Effector memory CD4-positive, alpha-beta T cell (primary cell): ENCODE measurements at places on chromosomes 1 and 21.
A peak's percentile ranks its signal among the peaks of the same experiment; 100 is the strongest.

DNA sequence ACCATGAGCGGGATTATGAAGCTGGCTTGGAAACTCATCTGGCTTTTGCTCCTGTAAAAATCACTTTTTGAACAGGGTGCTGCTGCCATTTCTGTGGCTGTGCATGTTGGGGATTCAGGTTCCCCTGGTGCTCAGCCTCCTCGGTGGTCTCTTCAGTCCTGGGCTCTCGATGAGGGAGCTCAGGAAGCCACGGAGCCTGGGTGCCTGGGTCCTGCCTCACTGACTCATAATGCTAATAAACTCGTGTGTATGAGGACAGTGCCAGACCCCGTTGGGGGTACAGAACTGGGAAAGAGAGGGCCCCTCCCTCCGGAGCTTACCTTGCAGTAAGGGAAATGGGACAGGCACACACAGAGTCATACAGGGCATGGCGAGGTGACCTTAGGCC, 5.8 kb downstream of the COQ8A start:
- DNase-seq = no peak

GRCh38 chr1:211648336-211648735, 27.1 kb downstream of the NEK2 start:
- no peak for DNase-seq

DNA sequence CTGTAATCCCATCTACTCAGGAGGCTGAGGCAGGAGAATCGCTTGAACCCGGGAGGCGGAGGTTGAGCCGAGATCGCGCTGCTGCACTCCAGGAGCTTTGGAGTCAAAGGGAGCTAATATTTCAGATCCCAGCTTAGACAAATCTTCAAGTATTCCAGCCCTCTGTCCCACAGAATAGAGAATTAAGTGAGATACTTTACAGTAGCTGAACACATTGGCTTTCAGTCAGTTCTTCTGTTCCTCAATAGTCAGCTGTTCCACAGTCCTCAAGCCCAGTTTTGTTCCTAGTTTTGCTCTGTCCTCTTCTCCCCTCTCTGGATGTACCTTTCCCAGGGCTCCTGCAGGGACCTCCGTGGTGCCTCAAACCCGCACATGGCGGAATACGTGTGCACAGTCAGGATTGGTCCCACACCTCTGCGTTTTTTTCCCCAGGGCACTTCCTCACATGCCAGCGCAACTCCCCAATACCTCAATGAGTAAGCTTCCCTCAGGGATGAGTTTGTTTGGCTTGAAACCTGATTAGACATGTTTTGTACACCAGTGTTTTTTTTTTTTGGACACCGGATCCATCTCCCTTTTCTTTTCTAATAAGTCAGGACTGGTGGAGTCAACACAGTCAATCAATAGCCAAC, 1.2 kb downstream of the MFN2 start:
- no peak for DNase-seq

- DNase-seq = peak; percentile 70
These were observed at the start of gene H6PD for GRCh38 chr1:9234223-9235095. Gene H6PD (plus strand): TSS chr1:9234774. CDS start chr1:9244935, 10,161 bp downstream.

DNA sequence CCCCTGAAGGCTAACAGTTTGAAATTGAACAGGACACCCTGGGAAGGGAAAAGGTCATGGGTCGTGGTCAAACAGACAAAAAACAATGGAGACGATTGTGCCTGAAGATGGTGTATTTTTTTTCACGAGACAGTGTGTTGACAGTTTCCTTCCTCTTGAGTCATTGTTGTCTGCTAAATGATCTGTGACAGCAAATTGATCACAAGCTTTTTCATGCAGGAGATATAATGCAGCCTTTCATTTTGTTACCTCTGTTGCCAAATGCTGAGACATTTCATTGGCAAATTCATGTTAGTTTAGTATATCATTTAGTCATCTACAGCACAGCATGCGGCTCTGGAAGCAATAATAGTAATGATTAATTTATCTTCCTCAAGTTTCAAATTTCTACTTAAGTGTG, 27.7 kb downstream of the UBE2U start:
- DNase-seq = no peak

DNA sequence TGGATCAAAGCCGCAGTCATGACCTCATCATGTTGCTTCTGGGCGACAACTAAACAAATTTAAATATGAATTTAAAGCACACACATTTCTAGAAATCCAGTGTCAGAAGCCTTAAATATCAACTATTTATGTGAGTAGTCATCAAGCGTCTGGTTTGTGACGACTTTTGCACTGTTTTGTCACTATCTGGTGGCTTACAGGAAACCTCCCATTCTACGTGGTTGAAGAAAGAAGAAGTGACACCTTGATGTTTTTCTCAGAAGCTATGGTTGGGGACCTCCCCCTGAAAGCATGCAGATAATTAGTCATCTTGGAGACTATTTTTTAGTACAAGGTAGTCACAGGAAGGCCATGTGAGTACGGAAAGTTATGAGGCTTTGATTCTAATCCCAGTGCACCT, 58.5 kb downstream of the TENT5C start:
- DNase-seq = peak; percentile 46

DNA sequence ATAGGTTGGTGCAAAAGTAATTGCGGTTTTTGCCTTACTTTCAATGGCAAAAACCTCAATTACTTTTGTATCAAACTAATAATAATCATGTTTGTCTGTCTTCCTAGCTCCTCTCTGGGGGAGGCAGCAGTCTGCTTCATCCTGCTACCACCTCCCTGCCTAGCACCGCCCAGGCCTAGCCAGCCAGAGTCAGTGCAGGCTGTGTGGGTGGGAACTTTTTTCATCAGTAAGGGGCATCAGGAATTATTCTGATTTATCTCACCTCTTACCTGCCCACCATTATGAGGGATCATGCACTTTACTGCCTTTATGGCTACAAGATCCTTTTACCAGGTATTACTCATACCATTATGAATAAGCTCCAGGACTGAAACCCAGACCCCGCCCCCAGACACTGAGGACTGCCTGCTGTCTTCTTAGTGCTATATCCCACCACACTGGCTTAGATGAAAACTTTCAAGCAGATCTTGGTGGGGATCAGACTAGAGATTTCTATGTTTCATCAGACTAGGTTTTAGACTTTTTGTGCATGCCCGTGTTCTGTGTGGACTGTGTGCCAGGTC, 116.4 kb downstream of the PBX1 start:
- no peak for DNase-seq

DNA sequence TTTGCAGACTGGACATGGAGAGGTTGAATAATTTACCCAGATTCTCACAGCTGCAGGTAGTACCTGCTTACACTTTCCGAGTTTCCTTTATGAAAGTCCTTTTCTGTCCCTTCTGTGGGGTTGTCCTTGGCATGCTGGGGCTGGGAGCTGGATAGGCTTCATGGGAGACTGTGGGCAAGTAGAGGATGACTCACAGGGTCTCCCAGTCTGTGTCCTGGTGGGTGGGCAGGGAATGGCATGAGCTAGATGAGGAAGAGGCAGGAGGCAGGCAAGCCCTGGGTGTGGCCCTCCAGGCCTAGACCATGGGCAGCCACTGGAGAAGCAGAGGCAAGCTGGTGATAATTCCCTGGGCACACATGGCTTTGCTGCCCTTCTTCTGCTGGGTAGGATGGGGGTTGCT, 80.6 kb downstream of the NAV1 start:
- DNase-seq = no peak

- no peak for DNase-seq
These were observed 56.3 kb downstream of the SLC9A1 start for GRCh38 chr1:27098431-27099134.

DNA sequence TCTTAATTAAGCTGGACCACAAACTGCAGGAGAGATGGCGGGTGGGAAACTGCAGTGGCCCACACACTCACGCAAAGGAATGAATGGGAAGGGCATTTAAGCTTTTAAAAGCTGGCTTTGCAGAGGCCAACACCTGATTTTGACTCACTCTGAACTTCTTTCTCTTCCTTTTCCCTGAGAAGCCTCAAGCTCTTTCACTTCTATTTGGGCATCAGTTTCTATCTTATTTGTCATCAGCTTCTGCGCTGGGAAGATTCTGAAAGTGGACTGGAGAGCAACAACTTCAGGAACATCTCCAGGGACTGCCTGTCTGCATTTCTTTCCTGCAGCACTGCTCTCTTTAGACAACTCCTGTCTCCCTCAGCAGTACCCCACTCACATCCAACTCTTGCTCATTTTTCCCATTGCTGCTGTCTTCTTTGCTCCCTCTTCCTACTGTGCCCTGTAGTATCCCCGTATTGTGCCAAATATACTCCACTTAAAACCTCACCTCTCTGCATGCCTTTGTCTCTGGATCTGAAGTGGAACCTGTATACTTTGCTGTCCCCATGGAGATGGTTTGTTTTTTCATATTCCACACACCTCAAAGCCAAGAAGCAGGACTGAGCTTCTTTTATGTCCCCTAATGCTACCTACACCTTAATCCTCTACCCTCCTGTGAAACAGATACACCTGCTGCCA, 143.3 kb upstream of the JUN start:
- no peak for DNase-seq

- DNase-seq = no peak
These were observed 14.7 kb downstream of the SUSD4 start for GRCh38 chr1:223349241-223349640.

GRCh38 chr1:190147616-190148015, 330.0 kb downstream of the BRINP3 start:
- DNase-seq = no peak

GRCh38 chr1:246428542-246429308, 78.4 kb downstream of the SMYD3 start:
- no peak for DNase-seq

- DNase-seq = no peak
These were observed 49.5 kb upstream of the KCNK2 start for GRCh38 chr1:215032911-215033526.

GRCh38 chr1:184905601-184906322, 68.5 kb downstream of the NIBAN1 start:
- no peak for DNase-seq

- DNase-seq = no peak
These were observed 12.1 kb downstream of the PLXNA2 start for GRCh38 chr1:208231881-208232661.

DNA sequence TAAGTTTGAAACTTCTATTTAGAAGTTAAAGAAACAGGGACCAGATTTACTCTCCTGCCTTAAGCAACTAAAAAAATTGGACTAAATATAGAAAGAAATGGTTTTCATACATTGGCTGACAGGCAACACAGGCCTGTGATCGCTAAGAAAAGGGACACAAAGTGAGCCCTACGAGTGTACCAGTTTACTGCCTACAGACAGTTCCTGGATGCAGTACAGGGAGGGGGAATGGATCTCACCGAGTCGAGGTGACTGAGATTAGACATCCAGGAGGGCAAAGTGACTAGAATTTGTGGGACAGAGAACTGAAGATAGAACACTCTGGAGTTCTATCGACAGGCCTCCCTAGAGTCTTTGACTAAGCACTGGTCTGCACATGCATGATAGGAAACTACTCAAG, 16.0 kb downstream of the PHC2 start:
- DNase-seq = no peak

DNA sequence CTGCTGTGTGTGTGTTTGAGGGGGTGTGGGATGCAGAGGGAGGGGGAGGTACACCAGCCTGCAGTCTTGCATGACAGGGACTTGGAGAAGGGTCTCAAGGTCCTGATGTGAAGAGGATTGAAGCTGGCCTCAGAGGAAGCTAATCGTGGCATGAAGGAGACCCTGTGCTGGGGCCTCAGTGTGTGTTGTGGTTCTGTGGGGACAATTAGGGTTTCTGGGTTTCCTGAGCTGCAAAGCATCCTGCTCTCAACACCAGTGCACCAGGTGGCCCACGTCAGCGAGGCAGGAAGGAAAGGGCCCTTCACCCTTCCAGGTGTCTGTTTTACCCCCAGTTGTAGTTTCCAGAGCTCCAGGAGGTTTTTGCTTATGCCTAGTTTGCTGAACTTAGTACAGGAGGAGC, 52.8 kb downstream of the TENT5C start:
- DNase-seq = peak; percentile 75

DNA sequence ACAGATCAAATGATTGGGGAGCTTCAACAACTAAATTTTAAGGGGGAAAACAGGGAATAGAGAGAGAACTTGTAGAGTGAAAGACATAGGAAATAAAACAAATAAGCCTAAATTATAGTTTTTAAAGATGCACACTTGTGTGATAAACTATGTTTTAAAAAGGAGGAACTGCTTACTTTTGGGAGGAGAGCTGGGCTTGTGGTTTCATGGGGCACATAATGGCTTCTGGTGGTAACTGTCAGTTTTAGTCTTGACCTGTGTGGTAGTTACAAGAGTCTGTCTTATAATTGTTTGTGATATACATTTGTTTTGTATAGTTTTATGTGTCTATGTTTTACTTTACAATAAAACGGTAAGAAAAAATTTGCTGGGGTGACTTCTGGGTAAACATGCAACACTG, 165.3 kb downstream of the COL24A1 start:
- no peak for DNase-seq

DNA sequence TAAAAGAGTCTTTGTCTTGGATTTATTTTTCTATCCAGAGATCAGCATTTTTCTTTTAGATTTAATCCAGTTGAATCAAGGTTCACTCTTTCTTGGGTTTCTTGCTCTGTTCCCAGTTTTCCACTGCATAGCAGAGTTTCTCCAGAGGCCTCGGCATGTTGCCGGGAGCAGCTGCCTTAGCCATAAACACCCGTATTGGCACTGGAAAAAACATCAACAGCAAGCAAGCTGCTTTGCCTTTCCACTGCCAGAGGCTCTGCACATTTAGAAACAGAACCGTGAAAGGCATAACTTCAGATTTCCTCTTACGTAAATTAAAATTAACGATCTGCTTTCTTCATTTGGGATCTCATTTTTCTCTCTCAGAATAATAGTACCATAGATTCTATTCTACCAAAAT, 181.8 kb upstream of the L1TD1 start:
- no peak for DNase-seq

GRCh38 chr1:186949173-186949572, 120.4 kb downstream of the PLA2G4A start:
- DNase-seq = no peak

DNA sequence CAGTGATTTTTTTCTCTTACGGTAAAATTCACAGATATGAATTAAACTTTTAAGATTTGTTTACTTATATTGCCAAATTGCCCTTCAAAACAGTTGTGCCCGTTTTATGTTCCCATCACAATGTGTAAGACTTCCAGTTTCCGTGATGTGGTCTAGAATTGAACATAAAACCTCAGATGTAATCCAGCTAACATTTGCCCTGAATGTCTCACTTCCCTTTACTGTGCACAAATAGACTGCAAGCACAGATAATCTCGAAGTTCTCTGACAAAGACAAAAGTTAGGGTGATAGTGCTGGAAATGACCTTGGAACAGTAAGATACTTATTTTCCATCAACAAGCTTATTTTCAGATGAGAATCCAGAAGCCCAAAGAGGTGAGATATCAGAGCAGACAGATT, 177.5 kb downstream of the ZZZ3 start:
- DNase-seq = no peak

- no peak for DNase-seq
These were observed 56.8 kb downstream of the TENT5C start for GRCh38 chr1:117662667-117663066.

DNA sequence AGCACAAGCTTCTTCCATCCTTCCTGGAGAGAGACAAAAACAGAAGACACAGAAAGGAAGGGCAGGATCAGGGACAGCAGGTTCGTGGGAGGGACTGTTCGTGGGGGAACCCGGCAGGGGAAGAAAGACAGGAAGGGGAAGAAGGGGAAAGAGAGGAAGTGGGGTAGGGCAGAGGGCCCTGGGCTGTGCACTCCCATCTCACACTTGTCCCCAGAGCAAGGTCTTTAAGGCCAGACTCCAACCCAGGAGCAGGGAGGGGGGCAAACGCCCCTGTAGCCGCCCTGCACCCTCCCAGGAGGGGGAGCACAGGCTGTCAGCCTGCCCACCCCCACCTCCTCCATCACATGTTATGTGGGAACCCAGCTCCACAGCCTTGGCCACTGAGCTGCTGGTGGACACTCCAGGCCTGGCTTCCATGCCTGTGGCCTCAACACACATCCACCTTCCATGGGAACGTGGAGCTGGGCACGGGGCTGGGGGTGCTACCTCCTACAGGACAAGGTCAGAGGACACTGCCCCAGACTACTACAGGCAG, 9.3 kb downstream of the SLC19A1 start:
- DNase-seq = no peak
